Posterior vena cava (tissue), 2 donors: ENCODE measurements at places on chromosomes 11 and 22. TPM values are rescaled to one million over a fixed set of nuclear protein-coding genes. Genes with fewer than 3 reads are reported as not detected.

Gene OPCML
- total RNA-seq = 1.3 TPM

Gene PRG3
- total RNA-seq = not detected

Gene CASP4
- 57.3 TPM for total RNA-seq

Gene CADM1
- total RNA-seq = 2.5 TPM

Gene SLC25A45
- 9.6 TPM for total RNA-seq

Gene PDE2A
- 33.0 TPM for total RNA-seq

Gene APOL5
- not detected for total RNA-seq
